Stimulated activated CD8-positive, alpha-beta memory T cell treated with anti-CD3 and anti-CD28 coated beads, Interleukin-2, amount 100 ng/mL, for 48 hours (primary cell): ENCODE measurements at places on chromosomes 13 and 19.
A peak's percentile ranks its signal among the peaks of the same experiment; 100 is the strongest.

- no peak for DNase-seq
Measured at GRCh38 chr13:100954430-100955305, 280.1 kb upstream of the TMTC4 start.

DNA sequence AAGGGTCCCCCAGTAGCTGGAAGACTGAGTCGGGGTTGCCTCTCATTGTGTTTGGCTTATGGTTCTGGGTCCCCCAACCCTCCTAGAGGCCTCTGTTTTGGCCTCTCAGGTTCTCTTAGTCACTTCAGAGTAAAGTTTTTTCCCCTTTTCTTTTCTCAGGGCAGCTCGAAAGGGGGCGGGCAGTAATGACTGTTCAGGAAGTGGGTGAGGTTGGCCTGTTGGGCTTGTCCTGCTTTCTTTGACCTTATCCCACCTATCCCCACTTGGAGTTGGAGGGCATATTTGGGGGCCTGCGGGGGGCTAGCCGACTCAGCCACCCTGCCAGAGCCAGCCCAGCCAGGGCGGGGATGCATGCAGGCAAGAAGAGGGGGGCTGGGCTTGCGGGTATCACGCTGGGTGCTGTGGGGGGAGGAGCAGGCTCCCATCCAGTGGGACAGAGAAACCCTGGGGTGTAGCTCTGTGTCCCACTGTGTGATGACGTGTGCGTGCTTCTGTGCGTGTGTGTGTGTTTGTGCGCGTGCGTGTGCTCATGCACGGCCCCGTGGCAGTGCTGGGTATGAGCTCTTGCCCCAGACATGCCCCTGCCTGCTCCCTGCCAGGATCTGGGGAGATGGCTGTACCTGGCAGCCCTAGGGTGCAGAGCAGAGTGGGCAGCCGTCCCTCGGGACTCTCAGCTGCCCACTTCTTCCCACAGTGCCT lies 1.4 kb downstream of the CIC start:
- DNase-seq, result peak; percentile 52

DNA sequence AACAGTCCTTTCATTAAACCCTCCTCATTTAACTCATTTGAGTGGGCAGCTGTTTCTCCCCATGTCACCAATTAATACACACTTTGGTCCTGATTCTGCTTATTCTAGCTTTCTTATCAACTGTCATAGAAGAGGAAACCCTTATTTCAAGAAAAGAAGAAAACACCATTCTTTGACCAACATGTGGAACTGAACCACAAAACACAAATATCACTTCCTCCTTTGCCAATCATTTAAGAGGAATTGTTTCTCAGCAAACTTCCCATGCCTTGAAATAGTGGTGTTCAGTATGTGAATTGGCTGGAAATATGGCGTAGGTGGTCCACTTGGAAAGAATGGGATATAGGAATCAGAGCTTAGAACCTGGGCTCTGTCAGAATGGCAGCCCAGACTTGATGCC lies 20.4 kb downstream of the MBD3L2B start:
- no peak for DNase-seq

DNA sequence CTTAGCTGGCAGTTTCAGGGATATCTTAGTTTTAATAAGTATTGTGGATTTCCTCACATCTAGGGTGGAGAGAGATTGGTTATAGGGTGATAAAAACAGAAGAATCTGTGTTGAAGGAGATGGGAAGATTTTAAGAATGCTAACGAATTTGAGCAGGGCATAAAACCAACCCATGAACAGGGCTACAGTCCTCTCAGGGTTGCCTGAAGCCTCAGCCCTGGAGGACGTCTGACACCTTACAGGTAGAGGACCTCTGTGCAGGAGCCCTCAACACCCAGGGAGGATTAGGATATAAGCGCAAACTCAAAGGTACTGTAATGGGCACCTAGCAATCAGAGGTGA lies 461 bp upstream of the WASF3 start:
- no peak for DNase-seq

DNA sequence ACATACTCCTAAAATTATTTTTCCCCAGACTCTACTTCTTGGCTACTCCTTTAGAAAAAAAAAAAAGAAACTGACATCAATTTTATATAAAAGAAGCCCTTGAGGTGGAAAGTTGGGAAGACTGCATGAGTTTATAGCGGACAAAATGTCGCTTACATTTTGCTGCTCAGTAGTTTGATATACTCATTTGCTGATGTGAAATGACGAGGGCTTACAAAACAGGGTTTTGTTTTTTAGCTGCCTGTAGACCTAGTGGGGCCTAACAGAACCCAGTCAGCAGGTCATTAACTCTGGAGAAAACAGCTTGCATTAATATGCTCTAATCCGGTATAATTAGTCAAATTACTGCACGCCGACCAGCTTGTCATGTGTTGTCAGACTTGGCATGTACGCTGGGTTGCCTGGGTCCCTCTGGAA lies 37.6 kb upstream of the MAB21L1 start:
- DNase-seq, result no peak

DNA sequence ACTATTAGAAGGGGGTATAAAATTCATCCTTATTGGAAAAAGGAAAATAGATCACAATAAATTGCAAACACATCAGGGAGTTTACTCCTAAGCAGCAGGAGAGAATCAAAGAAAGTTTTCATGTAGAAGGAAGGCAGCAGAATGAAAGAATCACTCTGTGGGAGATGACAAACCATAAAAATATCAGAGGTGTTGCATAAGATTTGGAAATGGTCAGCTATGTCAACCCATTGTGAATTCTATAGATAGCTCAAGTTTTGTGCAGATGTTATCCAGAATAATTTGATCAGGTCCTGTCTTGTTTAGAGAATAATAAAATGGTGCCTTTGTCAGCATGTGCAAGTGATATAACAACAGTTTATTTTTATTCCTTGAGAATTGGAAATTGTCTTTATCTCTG lies 622.4 kb downstream of the DCT start:
- no peak for DNase-seq

DNA sequence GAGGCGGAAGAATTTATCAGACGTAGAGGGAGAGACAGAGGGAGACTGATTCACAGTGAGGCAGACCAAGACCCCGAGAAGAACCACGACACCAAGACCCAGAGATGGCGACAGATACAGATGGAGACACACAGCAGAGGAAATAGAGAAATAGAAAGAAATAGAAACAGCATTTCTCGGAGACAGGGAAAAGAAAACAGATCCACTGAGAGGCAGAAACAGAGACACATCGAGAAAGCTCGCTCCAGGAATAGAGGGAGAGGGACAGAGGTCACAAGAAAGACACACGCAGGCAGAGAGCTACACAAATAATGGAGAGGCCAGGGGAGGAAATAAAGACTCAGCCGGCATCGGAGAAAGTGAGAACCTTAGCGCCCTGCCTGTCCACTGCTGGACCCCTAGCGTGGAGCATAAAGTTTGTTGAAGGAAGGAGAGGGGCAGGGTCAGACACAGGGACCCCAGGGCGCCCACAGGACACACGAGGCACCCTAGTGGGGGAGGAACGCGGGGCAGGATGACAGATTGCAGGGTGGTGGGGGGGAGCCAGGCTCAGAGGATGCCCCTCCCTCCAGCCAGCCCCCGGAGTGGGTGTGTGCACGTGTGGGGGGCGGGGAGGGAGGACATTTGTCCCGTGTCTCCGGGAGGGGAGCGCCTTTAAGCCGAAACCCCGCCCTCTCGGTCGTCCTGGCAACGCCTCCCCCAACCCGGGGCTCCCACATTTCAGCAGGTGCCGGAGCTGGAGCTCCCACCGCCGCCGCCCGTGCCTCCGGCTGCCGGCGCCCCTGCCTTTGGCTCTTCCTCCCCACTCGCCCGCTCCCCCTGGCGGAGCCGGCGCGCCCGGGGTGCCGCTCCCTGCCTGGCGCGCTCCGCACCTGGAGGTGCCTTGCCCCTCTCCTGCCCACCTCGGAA lies at the start of gene PRKCG:
Gene PRKCG (plus strand): TSS at position 716 of the 909 bp plus-strand sequence. CDS start 298 bp downstream, outside the sequence.
- DNase-seq, result no peak

DNA sequence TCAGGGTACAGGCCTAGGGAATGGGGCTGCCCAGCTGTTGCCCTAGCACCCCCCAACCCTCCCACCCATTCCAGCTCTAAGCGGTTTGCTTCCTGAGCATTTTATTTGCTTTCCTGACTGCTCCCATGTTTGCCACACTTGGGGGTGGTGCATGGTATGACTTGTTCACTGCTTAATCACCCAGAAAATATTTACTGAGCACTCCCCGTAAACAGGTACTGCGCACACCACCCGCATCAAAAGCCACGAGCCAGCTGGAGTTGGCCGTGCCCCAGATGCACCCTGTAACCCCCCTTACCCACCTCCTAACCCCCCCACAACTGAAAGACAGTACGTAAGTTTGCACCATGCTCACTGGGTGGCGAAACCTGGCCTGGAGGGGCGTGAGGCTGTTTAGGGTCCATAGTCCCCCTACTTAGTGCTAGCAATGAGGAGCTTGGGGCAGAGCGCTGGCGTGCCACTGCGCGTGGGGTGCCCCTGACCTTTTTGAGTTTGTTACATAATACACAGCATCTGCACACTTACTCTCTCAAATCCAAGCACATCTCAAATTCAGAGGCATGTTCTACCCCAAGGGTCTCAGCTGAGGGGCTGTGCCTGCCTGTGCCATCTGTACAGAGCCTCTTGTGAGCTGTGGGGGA lies 29.8 kb downstream of the DPF1 start:
- DNase-seq, result no peak

DNA sequence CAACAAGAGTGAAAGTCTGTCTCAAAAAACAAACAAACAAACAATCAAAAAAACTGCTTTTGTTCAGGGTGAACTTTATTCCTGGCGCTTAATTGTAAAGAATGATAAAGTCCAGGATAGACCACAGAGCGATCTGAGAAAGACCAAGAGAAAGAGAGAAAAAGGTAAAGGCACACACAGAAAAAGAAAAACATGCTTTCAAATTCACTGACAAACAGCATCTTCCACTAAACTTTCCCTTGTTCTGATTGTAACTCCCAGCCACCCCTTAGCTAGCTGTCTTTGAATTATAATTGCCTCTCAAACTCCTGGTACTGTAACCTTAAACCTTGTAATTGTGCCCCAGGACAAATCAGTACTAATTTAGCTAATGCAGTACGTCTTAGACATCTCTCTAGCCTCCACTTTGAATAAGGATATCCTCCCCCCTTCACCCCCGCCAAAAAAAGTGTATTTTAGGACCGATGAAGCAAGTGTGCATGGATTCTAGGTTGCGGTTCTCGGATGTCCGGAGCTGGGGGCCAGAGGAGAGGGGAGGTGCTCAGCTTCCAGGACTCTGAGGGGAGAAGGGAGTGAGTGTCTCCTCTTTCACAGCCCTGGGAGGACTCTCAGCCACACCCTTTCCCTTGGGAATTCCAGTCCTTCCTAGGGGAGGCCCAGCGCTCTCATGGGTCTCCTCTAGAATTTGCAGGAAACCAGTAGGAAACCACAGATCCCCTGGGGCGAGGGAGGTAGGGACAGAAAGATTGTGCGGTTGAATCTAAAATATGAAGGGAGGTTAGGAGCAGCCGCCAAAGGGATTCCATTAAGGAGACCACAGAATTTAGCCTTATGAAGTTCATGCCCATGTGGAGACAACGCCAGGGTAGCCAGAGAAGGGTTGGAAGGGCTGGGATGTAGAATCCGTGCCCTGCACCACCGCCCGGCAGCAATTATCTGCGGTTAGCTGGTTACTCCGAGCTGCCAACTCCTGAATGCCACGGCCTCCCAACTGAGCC lies 19.7 kb downstream of the ZNF536 start:
- DNase-seq, result no peak

DNA sequence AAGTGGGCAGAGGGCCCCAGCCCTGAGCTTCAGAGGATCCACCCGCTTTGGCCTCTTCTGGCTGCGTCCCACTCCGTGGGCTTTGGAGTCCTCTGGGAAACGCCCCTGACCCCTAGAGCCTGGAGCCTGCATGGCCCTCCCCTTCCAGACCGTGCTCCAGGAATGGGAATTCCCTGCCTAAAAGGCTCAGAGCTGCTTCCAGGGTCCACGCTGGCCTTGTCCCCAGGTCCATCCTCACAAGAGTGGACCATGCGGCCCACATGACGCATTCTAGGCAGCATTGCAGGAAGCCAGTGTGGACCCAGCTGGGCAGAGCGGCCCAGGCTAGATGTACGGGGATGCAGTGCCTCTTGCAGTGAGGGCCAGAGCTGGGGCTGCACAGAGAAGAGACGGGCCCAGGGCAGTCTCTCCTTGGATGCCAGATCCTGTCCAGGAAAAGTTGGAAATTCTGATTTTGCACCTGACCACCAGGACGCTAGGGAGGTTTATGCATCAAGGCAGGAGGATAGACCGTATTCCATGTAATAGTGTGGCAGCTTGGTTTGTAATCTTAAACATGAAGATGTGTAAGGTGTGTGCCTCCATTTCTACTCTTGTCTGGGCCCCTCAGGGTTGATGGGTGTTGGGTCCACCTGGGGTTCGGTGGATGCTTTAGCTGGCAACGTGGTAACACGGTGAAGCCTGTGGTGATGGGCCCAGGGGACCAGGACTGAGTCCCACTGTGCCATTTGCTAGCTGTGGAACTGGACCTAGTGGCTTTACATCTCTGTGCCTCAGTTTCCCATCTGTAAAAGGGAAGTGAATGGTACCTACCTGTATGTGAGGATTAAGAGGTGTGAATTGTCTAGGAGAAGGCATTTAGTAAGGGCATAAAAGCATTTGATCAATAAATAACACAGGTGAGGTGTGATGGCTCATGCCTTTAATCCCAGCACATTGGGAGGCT lies 14.8 kb upstream of the FXYD3 start:
- no peak for DNase-seq

GRCh38 chr19:16778796-16779411 lies 50.3 kb upstream of the SIN3B start:
- peak; percentile 10 for DNase-seq

- DNase-seq, result no peak
Measured at GRCh38 chr13:49532593-49532992, 36.8 kb downstream of the PHF11 start.

GRCh38 chr13:33057019-33057780 lies 41.0 kb downstream of the KL start:
- DNase-seq, result no peak

DNA sequence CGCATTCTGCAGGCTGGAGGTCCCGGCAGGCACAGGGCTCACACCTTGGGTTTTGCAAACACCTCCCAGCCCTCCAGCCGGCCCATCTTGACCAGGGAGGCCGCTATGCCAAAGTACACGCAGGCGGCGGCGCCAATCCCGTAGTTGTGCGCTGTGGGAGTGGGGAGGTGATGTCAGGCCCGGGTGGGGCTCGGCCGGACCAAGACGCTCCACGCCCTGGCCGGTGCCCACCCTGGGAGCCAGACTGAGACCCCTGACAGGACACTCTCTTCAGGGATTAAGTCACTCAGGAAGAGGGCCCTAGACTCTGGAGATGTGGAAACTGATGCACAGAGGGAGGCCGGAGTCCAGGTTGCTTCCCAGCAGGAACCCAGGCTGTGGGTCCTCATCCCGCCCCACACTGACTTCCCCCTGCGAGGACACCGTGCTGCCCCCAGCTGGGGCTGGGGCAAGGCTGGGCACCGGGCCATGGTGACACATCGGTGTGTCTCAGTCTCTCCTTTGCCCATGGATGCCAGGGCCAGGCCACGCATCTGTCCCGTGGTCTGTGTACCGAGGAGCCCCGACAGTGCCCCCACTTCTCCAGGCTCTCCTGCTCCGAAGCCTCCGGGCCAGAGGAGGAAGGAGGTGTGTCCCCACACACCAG lies 8.8 kb downstream of the NDUFA11 start:
- DNase-seq, result no peak

- DNase-seq, result no peak
Measured at GRCh38 chr13:41402691-41403511, 54.4 kb upstream of the RGCC start.
